ENCODE measurements at places on chromosomes 11 and 22. TPM values are rescaled to one million over a fixed set of nuclear protein-coding genes. Genes with fewer than 3 reads are reported as not detected.

GRCh38 chr11:102829316-102830000, 14.0 kb downstream of the MMP3 start:
- H3K36me3 ChIP-seq = no peaks in the 10 kb centered on the region
- DNase-seq = no peak
- no peak overlapping the region for H3K4me3 ChIP-seq
- no peaks in the 10 kb centered on the region for H3K27me3 ChIP-seq

The TRIM3 gene
- 17.1 TPM for total RNA-seq

DNA sequence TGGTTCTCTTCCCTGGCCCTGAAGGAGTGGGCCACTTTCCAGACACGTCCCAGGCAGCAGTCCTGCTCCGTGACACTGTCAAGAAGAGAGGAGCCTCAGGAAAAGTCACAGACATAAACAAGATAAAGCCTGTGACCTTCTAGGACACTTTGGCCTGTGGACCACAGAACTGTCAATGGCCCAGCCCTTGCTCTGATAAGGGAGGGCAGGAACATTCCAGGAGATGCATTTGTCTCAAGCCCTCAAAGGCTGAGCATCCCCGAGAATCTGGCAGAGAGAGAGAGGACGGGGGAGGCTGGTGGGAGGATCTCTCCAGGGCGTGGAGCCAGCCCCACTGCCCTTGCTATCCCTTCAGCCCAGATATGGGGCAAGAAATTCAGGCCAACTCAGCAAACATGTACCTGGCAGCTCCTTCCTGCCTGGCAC, 476.4 kb downstream of the INSC start:
- H3K36me3 ChIP-seq = no peaks in the 10 kb centered on the region
- H3K27me3 ChIP-seq = no peaks in the 10 kb centered on the region
- H3K27ac ChIP-seq = no peak overlapping the region
- no peaks in the 10 kb centered on the region for H3K4me1 ChIP-seq

DNA sequence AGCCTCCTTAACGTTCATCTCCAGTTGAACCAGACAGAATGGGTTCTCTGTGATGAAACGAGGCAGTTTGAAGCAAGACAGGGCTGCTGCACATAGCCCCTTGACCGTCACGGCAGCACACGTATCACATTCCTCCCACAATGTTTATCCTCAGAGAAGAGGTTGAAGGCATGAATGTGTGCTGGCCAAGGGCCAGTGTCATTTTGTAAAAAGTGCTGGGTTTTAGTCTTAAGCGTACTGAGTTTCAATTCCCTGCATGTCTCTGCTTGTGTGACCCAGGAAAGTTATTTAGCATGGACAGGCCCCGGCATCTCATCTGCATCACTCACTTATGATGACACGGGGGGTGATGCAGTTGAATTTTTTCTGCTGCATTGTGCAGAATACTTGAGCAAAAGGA, 31.6 kb downstream of the TTC12 start:
- no peak overlapping the region for H3K4me3 ChIP-seq
- H3K27ac ChIP-seq = no peak overlapping the region
- no peaks in the 10 kb centered on the region for H3K4me1 ChIP-seq
- no peak for DNase-seq

DNA sequence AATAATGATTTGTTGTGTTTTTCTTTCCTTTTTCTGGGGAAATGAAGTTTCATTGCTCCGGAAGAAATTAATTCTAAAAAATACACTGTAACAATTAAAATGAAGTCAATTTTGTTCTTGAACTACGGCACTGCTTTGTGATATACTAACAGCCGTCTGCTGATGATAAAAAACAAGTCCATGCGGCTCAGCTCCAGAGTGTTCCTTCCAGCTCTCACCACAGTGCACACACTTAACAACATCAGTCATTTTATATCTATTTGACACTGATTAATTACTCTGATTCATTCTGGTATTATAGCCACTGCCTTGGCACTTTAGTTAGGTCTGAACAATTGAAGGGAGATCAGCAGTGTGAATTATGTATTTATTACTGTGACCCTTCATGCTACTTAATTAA, 97.4 kb upstream of the SLC6A5 start:
- H3K27ac ChIP-seq = no peak overlapping the region
- H3K4me1 ChIP-seq = no peaks in the 10 kb centered on the region
- no peaks in the 10 kb centered on the region for H3K27me3 ChIP-seq
- no peaks in the 10 kb centered on the region for H3K36me3 ChIP-seq
- DNase-seq = no peak

The RPS3 gene
- 1,272 TPM for total RNA-seq

The CXCR5 gene
- total RNA-seq = not detected

DNA sequence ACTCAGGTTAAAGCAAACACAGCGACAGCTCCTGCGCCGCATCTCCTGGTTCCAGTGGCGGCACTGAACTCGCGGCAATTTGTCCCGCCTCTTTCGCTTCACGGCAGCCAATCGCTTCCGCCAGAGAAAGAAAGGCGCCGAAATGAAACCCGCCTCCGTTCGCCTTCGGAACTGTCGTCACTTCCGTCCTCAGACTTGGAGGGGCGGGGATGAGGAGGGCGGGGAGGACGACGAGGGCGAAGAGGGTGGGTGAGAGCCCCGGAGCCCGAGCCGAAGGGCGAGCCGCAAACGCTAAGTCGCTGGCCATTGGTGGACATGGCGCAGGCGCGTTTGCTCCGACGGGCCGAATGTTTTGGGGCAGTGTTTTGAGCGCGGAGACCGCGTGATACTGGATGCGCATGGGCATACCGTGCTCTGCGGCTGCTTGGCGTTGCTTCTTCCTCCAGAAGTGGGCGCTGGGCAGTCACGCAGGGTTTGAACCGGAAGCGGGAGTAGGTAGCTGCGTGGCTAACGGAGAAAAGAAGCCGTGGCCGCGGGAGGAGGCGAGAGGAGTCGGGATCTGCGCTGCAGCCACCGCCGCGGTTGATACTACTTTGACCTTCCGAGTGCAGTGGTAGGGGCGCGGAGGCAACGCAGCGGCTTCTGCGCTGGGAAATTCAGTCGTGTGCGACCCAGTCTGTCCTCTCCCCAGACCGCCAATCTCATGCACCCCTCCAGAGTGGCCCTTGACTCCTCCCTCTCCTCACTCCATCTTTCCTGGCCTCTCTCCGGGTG, at the start of the genes ATM and NPAT:
TSS of gene ATM (plus strand) at position 494 of the 774 bp plus-strand sequence. CDS start 4,558 bp downstream, outside the sequence.
TSS of gene NPAT (minus strand) at position 65 of the 774 bp plus-strand sequence. CDS start 102 bp downstream, outside the sequence.
- H3K36me3 ChIP-seq = peaks cover 9% of the 10 kb centered on the region
- DNase-seq = peak; percentile 100
- H3K4me3 ChIP-seq = peak within 1 kb of the TSS; percentile 77
- H3K27ac ChIP-seq = peak within 1 kb of the TSS; percentile 95

The NLRP14 gene
- total RNA-seq = not detected

GRCh38 chr11:90842681-90843080, 619.8 kb upstream of the CHORDC1 start:
- no peaks in the 10 kb centered on the region for H3K4me1 ChIP-seq
- no peak overlapping the region for H3K27ac ChIP-seq
- no peaks in the 10 kb centered on the region for H3K27me3 ChIP-seq
- H3K4me3 ChIP-seq = no peak overlapping the region

GRCh38 chr22:24433828-24434470, 6.5 kb downstream of the ADORA2A start:
- H3K4me1 ChIP-seq = peaks cover 63% of the 10 kb centered on the region
- no peak overlapping the region for H3K4me3 ChIP-seq
- DNase-seq = peak; percentile 64
- no peaks in the 10 kb centered on the region for H3K36me3 ChIP-seq
- H3K27me3 ChIP-seq = no peaks in the 10 kb centered on the region
- H3K27ac ChIP-seq = peak overlapping the region; percentile 68

DNA sequence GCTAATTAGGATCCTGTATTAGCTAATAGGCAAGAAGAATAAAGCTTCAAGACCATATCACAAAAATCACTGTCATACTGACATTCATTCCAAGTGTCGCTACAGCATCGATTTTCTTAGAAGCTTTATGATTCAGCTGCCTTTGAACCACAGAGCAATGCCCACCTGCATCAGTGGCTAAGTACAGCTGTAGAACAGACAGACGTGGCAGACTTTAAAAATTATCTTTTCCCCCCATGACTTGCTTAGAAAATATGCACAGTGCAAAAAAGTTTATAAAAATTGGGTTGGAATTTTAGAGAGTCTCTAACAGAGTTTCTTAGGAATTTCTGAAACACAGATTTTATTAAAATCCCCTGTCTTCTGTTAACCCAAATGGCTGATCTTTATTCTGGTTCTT, 120.8 kb downstream of the CADM1 start:
- H3K36me3 ChIP-seq = no peaks in the 10 kb centered on the region
- H3K27ac ChIP-seq = no peak overlapping the region
- H3K27me3 ChIP-seq = no peaks in the 10 kb centered on the region
- H3K4me3 ChIP-seq = no peak overlapping the region

DNA sequence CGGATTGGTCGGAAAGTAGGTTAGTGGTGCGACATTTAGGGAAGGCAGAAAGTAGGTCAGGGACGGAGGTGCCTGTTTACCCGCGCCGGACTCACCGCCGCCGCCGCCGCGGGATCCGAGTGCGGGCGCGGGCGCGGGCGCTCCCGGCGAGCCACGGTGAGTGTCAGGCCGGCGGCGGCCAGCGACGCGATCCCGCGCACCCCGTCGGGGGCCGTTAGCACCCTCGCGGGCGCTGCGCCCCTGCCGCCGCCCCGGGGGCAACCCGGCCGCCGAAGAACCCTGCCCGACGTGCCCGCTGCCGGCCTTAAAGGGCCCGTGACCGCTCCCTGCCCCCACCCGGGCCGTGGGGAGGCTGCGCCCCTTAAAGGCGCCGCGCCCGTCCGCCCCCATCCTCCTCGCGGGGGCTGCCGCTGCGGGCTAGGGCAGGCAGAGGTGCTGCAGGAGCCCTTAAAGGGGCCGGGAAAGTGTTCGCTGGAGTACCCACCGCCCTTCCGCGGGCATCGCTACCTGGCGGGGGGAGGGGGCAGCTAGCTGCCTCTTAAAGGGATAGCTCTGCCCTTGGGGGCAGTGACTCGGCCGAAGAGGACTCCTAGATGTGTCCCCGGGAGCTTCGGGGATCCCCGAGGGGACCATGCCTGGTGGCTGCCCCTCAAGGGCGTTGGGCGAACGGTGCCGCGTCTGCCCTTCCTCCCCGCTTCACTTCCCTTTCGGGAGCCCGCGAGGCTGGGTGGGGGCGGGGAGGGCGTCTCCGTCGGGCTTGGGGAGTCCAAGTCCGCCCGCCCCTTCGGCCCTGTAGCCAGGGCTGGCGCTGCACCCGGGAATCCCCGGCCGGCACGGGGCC, at the start of gene BMAL1:
TSS of gene BMAL1 (plus strand) at position 23 of the 841 bp plus-strand sequence. CDS start 76,519 bp downstream, outside the sequence.
- DNase-seq = peak; percentile 72
- peak within 1 kb of the TSS; percentile 92 for H3K4me3 ChIP-seq
- no peaks in the 10 kb centered on the region for H3K27me3 ChIP-seq
- peaks cover 54% of the 10 kb centered on the region for H3K4me1 ChIP-seq

The TIMM8B gene
- 34.8 TPM for total RNA-seq

The OR51T1 gene
- total RNA-seq = not detected

- no peaks in the 10 kb centered on the region for H3K27me3 ChIP-seq
- no peak overlapping the region for H3K27ac ChIP-seq
- no peak for DNase-seq
- no peaks in the 10 kb centered on the region for H3K36me3 ChIP-seq
- H3K4me1 ChIP-seq = peaks cover 17% of the 10 kb centered on the region
- H3K4me3 ChIP-seq = no peak overlapping the region
Observed at GRCh38 chr11:74773476-74773875, 24.8 kb downstream of the RNF169 start.

The HORMAD2 gene
- not detected for total RNA-seq

The BBOX1 gene
- total RNA-seq = not detected

DNA sequence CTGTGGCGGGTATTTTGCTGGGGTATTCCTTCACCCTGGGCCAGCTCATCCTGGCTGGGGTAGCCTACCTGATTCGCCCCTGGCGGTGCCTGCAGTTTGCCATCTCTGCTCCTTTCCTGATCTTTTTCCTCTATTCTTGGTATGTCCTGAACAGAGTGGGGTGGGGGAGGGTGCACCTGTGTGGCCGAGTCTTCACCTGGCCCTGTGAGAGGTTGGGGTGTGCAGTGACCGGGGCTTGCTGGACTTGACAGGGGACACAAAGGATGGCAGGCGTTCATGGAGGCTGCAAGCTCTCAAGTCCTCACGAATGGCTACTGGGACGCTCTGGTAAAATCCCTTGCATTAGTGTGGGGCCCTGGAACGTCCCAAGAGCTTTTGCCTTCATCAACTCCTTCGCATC, 39.3 kb downstream of the CAPN1 start:
- H3K36me3 ChIP-seq = no peaks in the 10 kb centered on the region
- DNase-seq = no peak
- peaks cover 13% of the 10 kb centered on the region for H3K4me1 ChIP-seq
- no peak overlapping the region for H3K4me3 ChIP-seq

- H3K27me3 ChIP-seq = no peaks in the 10 kb centered on the region
- H3K4me3 ChIP-seq = no peak overlapping the region
- peak; percentile 95 for DNase-seq
- H3K4me1 ChIP-seq = peaks cover 15% of the 10 kb centered on the region
Observed at GRCh38 chr11:13030857-13031256, 21.7 kb downstream of the RASSF10 start.

DNA sequence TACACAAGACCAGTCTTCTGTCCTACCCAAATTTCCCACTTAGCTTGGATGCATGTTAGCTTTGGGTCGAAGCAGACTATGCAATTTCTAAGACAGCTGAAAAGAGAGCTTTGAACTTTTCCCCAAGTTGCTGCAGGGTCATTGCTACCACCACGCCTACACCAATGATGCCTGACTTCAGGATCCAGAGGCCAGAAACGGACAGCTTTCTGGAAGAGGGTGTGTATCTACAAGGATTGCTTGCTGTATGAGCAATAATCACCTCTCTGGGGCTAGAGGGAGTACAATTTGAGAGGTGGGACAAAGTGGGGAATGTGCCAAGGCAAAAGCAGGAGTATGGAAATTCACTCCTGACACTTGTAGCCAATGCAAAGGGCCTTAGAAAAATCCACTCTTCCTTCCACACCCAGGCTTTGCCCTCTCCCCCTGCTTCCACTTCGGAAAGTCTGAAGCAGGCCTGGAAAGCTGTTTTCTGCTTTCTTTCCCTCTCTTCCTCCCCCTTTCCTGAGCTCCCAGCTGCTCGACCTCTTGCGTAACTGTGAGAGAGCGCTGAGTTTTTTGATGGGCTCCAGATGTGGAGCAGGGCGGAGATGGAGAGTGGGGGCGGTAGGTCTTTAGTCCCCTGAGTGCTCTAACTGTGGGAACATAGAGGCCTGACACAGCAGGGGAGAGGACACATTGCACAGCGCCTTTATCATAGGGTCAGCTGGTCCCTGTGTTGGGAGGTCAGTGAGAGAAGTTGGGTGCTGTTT, 2.1 kb upstream of the PHLDB1 start:
- H3K36me3 ChIP-seq = peaks cover 34% of the 10 kb centered on the region
- peak; percentile 94 for DNase-seq
- peaks cover 30% of the 10 kb centered on the region for H3K27me3 ChIP-seq

DNA sequence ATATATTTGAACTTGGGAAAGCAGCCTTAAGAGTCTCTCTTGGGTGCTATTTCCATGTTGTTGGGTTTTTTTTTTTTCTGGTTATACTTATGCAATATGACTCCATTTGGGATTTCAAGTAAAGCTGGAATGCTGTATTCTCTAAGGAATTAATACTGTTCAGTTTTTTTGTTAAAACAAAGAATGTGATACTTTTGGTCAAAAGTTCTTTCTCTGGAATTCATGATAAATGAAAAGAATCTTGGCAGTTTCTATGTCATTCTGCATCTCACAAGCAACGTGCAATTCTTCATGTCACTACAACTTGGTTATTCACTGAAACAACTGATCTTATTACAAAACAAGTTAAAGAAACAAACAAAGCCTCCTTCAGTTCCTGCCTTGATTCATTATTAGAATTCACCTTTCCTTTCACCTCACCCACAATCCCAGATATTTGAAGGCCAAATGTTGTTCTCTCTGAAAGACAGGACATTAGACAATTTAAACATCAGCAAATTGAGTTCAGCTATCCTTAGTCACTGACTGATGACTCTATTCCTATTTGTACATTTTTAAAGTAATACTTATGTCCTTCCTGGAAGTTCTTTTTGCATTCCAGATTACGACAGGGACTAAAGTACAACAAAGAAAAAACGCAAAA, 176.2 kb downstream of the SBF2 start:
- DNase-seq = no peak
- H3K4me1 ChIP-seq = no peaks in the 10 kb centered on the region
- H3K36me3 ChIP-seq = no peaks in the 10 kb centered on the region
- no peaks in the 10 kb centered on the region for H3K27me3 ChIP-seq
- peak overlapping the region; percentile 27 for H3K27ac ChIP-seq
